ENCODE measurements at places on chromosomes 6 and 20.

GRCh38 chr6:167934426-167934864 lies 63.0 kb upstream of the KIF25 start:
- no peak for DNase-seq

DNA sequence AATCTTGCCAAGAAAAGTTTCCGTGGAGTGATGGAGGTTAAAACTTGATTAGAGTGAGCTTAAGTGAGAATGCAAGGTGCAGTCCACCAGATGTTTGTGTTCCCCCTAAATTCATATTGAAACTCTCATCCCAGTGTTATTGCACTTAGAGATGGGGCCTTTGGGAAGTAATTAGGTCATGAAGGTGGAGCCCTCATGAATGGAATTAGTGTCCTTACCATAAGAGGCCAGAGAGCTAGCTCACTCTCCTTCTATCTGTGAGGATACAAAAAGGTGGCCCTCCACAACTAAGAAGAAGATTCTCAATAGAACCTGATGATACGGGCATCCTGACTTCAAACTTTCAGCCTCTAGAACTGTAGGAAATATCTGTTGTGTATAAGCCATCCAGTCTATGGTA lies 258.6 kb downstream of the GRIK2 start:
- DNase-seq: no peak

- no peak for DNase-seq
Observed at GRCh38 chr6:27678469-27678868, 205.6 kb upstream of the ZNF184 start.

- DNase-seq: no peak
Observed at GRCh38 chr20:53154540-53154939, 182.4 kb downstream of the TSHZ2 start.

DNA sequence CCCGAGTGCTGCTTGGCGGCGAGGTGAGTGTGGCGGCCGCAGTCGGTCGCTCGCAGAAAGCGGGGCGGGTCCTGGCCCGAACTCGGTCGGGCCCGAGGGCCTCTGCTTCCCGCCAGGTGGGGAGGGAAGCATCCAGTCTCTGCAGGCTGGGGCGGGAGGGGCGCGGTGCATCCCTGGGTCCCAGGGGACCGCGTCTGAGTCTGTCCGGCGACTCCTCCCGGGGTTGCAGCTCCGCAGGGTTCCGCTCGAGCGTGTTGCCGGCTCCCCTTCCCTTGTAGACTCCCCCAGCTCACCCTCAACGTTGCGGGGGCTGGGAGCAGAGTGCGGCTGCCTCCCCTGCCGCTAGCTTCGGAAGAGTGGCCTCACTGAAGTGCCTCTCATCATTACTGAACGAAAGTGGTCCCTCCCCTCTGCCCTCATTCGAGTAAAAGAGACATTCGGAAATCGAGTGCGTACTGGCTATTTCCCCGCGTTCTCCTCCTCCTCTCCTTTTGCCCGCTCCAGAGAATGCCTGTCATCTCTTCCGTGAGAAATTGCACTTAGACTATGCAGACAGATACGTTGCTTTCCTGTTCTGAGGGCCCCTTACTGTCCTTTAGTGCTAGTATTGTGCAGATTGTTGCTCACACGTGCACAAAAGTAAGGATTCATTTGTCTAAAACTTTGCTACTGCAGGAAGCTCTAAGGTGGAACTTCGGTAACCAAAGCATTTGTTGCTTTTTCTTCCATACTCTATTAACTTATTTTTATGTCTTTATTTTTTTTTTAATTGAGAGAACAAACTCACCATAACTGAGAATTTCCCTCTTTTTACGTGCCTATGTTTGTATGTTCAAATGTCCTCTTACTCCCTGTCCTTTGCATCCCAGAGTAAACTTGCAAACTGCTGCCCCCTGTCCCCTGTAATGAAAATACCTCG lies 751 bp downstream of the MAP3K4 start:
- DNase-seq: peak; percentile 66

DNA sequence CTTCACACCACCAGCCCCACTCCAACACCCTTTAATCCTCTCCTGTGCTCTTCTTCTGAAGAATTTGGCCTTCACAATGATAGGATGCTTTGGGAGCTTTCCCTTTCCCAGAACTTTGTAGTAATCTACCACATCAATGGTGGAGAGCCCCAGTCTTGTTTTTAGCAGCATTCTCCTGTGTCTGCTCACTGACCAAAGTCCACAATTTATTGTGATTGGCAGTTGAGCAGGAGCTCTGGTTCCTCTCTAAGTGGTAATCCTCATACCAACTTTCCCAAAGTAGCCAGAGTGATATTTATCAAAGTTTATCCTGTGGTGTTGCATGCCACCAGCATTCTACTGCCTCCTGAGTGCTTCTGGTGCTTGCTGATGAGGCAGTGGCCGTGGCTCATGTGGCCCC lies 29.0 kb upstream of the OPN5 start:
- no peak for DNase-seq

DNA sequence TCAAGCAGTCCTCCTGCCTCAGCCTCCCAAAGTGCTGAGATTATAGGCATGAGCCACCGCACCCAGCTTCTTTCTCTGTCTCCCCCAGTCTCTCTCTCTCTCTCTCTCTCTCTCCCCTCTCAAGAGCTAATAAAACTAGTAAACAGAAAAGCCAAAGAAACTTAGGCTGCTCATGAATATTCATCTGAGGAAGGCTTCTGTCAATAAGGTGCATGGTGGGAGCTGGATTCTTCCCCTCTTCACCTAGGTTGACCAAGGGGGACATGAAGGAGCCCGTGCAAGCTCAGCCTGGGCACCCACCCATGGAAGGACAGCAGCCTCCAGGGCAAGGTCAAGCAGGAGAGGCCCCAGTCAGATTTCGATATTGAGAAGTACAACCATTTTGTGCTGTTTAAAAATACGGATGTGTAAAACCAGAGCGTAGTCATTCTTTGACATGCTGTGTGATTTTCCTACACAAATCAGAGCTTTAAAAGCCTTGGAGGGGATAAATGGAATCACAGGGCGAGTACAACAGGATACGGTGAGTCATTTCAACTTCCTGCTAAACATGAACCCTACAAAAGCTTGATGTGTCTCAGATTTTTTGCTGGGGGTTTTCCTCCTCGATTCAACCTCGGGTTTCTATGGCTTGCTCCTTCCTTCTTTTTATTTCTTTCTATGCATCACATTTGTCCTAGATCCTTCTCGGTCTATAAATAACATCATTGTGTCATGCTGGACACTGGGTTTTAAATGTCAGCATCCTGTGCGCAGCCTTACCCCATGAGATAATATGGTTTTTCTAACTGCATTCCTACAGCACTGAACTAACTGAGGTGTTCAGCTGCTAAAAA lies 368.9 kb upstream of the JARID2 start:
- peak; percentile 19 for DNase-seq

DNA sequence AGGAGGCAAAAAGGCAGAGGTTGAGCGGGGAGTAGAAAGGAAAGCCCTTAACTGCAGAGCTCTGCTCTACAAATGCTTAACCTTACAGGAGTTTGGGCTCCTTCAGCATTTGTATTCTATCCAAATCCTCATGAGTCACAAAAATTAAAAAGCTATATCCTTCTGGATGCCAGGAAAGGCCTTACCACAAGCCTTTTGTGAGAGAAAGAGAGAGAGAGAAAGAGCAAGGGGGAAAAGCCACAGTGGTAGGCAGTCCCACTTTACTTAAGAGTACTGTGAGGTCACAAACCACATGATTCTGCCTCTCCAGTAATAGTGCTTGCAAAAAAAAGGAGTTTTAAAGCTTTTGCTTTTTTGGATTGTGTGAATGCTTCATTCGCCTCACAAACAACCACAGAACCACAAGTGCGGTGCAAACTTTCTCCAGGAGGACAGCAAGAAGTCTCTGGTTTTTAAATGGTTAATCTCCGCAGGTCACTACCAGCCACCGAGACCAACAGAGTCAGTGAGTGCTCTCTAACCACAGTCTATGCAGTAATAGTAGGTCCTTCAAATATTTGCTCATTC lies at the start of gene RUNX2:
TSS of gene RUNX2 (plus strand) at position 375 of the 567 bp plus-strand sequence. CDS start 397 bp downstream, outside the sequence.
- DNase-seq: peak; percentile 42

DNA sequence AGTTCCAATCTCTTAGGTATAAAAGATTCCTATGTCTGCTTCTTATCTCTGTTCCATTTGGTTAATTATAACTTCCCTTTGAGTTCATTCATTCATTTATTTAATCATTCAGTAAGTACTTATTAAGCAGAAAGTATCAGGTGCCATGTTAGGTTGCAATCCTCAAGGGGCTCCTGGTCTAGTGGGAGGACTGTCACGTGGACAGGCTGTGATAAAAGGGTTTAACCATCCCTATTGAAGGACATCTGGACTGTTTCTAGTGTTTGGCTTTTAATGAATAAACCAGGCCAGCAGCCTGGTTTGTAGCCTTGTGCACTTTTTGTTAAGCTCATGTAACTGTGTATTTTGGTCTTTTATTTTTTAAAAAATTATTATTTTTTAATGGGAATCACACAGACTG lies 162.1 kb upstream of the OGFRL1 start:
- DNase-seq: no peak

GRCh38 chr20:16279320-16279719 lies 293.9 kb downstream of the KIF16B start:
- DNase-seq: no peak

DNA sequence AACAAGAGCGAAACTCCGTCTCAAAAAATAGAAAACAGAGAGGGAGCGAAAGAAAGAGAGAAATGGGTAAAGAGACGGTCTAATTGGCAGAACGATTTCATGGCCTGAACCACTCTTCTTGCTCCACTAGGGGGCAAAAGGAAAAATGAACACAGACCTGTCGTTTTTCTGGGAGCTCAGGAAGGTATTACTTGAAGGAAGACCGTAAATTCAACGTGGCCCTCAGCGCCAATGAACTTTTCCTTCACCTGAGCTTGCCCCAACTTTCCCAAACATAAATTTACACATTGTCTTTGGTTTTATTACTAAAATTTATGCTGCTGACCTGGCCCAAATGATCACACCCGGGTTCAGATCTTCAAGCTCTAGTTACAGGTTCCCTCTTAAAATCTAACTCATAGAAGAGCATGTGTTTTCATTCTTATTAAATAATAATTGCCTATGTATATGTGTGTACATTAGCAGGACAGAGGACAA lies 67.3 kb downstream of the ATP9A start:
- peak; percentile 18 for DNase-seq

GRCh38 chr6:136886091-136886490 lies 36.0 kb upstream of the SLC35D3 start:
- DNase-seq: no peak

GRCh38 chr6:160081398-160081797 lies 40.2 kb upstream of the SLC22A1 start:
- DNase-seq: no peak

- DNase-seq: no peak
Observed at GRCh38 chr20:50848341-50848808, 53.5 kb downstream of the BCAS4 start.

GRCh38 chr6:41275489-41275888 lies 11.0 kb downstream of the TREM1 start:
- DNase-seq: no peak
